ENCODE measurements at places on chromosomes 7 and 10.

GRCh38 chr10:3548076-3548475, 236.9 kb downstream of the KLF6 start:
- DNase-seq, result no peak

GRCh38 chr10:80500572-80501380, 36.9 kb upstream of the SH2D4B start:
- peak; percentile 62 for DNase-seq

GRCh38 chr7:9835199-9835598, 1138.5 kb upstream of the PHF14 start:
- no peak for DNase-seq

DNA sequence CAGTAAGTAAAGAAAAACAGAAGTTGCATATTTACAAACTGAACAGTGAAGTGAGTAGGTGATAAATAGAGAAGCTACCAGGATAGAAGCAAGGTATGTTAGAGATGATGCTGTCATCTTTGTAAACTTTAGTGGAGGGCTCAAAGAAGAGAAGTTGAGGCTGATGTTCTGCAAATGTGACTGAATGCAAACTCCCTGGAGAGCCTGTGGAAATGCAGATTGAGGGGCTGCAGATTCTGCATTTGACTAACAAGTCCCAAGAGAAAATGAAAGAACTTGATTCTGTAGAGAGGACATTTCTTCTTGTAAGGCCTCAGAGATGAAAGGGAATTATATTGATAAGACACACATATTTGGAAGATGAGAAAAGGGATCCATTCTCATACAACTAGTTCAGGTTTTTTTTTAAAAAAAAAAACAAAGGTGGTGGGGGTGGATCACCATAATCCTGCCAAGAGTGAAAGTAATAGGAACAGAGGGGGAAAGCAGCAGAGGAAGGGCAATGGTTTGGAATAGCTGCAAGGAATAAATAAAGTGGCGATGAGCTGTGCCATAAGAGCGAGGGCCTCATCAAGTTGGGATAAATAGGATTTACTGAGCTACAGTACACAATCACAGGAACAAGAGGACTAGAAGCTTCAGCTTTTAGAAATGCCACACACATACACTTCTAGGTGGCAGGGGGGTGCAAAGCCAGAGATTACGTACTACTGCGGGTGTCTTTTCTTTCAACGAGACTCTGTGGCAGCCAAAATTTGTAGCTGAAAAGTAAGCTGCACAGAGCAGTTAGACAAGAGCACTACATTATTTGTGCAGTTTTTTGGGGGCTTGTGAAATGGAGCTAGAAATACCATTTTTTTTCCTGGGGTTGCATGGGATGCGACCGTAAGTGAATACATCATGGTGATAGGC, 778.5 kb downstream of the NRG3 start:
- no peak for DNase-seq

DNA sequence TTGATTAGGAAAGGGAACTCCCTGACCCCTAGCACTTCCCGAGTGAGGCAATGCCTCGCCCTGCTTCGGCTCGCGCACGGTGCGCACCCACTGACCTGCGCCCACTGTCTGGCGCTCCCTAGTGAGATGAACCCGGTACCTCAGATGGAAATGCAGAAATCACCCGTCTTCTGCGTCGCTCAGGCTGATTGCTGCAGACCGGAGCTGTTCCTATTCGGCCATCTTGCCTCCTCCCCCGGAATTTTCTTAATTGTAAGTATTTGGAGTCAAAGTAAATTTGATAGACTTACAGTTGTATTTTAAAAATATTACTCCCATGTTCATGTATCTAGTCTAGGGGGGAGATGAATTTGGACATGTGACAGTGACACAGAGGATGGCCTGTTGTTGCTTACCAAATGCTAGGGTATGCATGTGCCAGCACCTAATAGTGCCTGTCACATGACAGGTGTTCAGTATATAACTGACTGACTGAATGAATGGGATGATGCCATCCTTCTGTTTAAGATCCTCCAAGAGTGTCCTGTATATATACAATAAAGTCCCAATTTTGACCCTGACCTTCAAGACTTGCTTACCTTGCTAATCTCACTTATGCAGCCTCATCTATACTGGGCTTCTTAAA, 42.0 kb upstream of the ICA1 start:
- no peak for DNase-seq

GRCh38 chr10:73894245-73894971, 16.5 kb upstream of the PLAU start:
- no peak for DNase-seq

DNA sequence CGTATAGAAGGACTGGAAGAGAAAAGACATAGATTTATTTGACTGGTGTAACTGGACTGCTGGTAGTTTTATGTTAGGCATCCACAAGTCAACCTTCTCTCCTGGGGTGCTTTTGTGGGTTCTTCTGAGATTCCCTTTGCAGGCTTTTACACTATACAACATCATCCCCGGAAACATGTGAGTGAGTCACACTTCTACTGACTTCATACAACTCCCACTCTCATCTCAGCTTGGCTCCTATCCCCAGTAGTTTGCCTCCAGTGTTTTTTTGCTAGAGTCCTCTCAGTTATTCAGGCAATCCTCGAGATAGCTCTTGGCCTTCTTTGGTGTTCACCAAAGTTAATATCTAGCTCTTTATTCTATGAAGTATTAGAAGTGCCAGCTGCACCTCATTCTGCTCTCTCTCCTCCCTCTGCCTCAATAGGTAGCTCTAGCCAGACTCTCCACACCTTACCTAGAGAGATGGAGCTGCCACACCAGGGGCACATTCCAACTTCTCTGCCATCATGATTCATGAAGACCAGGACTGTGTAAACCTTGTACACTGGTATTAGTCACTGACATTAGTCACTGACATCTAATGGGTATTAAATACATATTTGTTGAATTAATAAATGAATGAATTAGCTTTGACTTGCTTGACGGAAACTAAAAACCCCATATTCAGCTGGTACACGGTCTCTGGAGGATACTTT, 281.9 kb downstream of the PPP1R3A start:
- no peak for DNase-seq

DNA sequence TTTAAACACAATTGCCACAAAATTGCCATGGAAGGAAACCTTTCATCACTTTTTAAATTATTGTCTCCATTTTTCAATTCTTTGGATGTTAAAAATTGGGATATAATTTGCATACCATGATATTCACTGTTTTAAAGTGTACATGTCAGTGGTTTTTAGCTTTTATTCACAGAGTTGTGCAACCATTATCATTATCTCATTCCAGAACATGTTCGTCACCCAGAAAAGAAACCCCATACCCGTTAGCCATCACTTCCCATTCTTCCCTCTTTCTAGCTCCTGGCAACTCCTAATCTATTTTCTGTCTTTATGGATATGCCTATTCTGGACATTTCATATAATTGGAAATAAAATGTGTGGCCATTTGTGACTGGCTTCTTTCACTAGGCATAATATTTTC, 260.3 kb upstream of the FERD3L start:
- no peak for DNase-seq

GRCh38 chr10:7153750-7154149, 257.1 kb downstream of the SFMBT2 start:
- no peak for DNase-seq

Measured in left hindlimb (tissue), 1 donor.